ENCODE measurements at places on chromosomes 13 and 19.
A peak's percentile ranks its signal among the peaks of the same experiment; 100 is the strongest.

DNA sequence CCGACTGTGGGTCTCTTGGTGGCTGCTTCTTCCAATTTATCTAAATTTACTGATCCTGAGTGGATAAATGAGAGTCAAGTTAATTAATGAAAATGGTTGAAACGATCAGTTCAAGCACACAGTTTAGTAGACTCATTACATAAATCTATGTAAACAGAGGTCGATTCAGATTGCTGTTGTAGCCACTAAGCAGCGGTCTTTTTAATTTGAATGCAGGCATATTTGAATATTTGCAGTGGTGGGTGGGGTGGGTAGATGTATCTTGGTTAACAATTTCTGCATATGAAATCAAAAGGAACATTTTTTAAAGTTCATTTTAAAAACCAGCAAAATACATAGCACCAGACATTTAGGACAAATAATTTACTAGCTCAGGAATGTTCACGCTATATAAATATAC is 325.9 kb downstream of the KLF12 start:
- DNase-seq: no peak

DNA sequence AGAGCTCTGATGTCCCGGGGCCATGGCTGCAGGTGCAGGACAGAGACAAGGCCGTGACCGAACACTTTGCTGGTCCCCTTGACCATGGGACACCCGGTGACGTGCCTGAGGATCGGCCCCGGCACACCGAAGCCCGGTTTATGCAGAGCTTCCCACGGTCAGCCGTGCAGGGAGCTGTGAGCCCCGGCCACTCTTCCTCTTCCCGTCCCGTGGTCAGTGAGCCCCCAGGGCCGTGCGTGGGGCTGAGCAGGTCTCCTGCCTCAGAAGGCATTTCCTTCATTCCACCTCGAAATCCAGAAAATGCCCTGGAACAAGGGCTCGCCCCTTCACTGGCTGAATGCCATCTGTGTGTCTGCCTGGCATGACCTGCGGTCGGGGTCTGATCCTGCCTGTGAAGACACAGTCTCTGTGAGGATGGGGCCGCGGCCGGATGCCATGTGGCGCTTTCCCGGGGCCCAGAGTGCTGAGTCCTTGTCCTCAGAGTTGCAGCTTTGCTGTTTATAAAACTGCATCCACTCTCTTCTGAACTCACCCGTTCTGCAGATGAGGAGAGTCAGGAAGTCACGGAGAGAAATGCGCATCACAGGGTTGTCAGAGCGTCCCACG is 16.9 kb downstream of the MCF2L start:
- DNase-seq: no peak

- DNase-seq: no peak
Observed at GRCh38 chr13:34352958-34353357, 535.0 kb downstream of the RFC3 start.

- peak; percentile 31 for DNase-seq
Observed at GRCh38 chr19:48415395-48415794, 21.9 kb downstream of the GRIN2D start.

- no peak for DNase-seq
Observed at GRCh38 chr19:40716031-40716481, 630 bp downstream of the COQ8B start.

DNA sequence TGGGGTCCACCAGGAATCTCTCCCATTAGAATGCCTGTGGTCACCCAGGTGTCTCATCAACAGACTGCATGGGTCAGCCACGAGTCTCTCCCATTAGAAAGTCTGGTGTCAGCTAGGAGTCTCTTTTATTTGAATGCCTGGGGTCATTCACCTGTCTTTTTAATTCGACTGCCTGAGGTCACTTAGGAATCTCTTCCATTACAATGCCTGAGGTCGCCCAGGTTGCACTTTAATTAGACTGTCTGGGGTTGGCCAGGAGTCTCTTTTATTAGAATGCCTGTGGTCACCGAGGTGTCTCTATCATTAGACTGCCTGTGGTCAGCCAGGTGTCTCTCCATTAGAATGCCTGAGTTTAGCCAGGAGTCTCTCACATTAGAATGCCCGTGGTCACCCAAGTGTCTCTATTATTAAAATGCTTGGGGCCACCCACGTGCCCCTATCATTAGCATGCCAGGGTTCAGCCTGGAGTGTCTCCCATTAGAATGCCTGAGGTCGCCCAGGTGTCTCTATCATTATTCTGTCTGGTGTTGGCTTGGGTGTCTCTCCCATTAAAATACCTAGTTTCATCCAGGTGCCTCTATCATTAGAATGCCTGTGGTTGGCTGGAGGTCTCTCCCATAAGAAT is 1474.3 kb downstream of the UQCRFS1 start:
- DNase-seq: no peak

GRCh38 chr19:33039108-33039599 is 25.5 kb downstream of the RHPN2 start:
- no peak for DNase-seq

DNA sequence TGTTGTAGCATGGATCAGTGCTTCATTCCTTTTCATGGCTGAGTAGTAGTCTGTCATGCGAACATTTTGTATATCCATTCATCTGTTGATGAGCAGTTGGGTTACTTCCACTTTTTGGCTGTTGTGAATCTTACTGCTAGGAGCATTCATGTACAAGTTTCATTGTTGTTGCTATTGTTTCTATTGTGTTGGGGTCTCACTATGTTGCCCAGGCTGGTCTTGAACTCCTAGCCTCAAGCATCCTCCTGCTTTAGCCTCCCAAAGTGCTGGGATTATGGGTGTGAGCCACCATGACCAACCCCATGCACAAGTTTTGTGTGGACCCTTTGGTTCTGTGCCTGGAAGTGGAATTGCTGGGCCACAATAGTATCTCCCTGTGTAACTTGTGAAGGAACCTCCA is 15.8 kb downstream of the SLC25A42 start:
- DNase-seq: no peak

GRCh38 chr19:38730731-38731589 is 13.3 kb downstream of the CAPN12 start:
- peak; percentile 66 for DNase-seq

GRCh38 chr13:34340534-34340933 is 522.6 kb downstream of the RFC3 start:
- DNase-seq: no peak

GRCh38 chr13:113922412-113923118 is 51.3 kb downstream of the C13orf46 start:
- peak; percentile 59 for DNase-seq

DNA sequence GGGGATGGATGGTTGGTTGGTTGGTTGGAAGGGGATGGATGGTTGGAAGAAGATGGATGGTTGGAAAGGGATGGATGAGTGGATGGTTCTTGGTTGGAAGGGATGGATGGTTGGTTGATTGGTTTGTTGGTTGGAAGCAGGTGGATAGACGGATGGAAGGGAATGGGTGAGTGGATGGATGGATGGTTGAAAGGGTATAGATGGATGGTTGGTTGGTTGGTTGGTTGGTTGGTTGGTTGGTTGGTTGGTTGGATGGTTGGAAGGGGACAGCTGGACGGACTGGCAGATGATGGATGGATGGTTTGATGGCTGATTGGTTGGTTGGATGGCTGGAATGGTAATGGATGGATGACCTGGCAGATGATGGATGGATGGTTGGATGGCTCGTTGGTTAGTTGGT is 11.8 kb upstream of the HSH2D start:
- DNase-seq: no peak

GRCh38 chr13:94112227-94112626 is 367.3 kb downstream of the DCT start:
- DNase-seq: no peak

DNA sequence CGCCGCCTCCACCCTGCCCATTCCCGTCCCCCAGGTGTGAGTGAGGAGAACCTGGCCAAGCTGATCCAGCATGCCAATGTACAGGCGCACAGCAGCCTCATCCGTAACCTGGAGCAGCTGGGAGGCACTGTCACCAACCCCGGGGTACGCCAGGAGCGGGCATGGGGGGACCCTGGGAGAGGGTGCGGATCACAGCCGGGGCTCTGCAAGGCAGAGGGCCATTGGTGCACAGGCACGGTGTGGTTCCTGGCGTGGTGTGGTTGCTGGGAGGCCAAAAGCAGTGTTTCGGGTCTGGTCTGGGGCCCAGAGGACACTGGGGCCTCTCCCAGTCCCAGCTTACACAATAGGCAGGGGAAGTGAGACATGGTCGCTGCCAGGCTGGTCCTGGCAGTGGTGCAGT is 8.3 kb downstream of the STXBP2 start:
- DNase-seq: no peak

DNA sequence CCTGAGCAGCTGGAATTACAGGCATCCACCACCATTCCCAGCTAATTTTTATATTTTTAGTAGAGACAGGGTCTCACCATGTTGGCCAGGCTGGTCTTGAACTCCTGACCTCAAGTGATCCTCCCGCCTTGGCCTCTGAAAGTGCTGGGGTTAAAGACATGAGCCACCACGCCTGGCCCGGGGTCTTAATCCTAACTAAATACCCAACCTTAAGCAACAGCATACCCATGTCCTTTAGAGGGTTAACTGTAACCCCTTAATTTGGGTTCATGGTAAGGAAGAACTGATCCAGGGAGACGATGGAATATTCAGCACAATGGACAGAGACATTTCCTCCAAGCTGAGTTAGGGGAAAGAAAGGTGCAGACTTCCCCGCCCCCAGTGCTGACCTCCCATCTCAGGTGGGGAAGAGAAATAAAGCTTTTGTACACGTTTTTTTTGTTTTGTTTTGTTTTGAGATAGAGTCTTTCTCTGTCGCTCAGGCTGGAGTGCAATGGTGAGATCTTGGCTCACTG is 8.7 kb upstream of the GALP start:
- no peak for DNase-seq

- DNase-seq: no peak
Observed at GRCh38 chr19:1057176-1057855, 9.7 kb upstream of the ARHGAP45 start.

DNA sequence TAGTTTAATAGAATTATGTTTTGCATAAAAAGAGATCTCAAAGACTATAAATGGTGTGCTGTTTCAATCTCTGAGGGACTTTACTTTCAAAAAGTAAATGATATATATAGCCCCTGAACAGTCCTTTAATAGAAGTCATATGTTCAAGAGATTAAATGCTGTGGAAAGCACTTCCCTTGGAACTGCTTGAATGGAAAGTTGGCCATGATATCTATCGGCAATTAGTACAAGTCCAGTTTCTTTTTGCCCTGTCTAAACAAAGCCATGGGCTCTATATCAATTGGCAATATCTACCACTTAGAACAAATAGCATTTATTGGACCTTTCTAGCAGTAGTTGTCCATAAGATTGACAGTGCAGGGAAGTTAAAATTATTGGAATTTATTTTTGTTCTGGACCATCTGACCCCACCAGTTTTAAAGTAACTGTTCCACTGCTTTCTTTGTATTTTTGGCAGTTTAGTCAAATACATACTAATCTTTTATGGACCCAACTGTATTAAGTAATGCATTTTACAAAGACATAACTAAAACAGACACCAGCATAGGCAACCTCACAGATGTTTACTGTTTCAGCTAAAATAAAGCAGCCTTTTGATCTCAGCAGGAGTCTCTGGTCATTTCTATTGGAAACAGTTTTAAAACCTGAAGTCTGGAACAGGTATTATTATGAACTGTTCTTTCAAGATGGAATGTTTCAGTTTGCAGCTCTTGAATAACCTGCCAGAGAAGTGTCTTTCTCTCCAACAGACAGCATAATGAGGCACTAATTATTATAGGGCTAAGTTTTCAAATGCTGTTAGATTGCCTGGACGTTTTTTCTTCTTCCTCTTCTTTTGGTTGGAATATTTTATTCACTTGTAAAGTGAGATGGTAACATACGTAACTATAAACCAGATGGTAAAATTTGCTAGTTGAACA is 282.6 kb downstream of the DCLK1 start:
- DNase-seq: no peak

DNA sequence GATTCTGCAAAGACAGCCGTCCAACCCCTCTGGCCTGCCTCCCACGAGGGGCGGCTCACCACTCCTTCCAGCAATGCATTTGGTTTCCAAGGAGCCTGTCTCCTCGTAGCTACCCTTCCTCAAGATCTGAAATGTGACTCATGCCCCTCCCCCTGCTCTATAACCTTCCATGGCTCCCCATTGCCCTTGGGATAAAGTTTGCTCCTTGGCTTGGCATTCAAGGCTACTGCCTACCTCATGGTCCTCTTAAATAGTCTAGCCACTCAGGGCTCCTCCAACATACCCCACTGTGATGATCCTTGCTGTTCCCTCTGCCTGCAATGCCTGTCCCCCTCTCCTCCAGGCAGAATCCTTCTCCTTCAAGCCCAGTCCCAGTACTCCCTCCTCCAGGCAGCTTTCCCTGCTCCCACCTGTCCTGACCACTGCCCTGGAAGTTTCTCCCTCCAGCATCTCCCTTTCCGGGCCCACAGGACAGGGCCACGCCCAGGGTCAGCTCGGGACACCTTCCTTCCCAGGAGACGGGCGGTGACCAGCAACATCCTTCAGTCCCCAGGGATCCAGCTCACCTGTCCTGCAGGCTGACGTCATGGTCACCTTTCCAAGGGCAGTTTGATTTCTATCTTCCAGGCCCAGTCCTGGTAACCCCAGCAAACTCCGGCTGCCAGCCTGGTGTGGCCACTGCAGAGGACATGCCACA is 19.2 kb upstream of the SEMA6B start:
- no peak for DNase-seq

Measured in ascending aorta (tissue), 2 donors.